ENCODE measurements at places on chromosomes 13 and 19.

GRCh38 chr19:56350416-56351045, 35.9 kb upstream of the ZSCAN5A start:
- DNase-seq: peak; percentile 18

GRCh38 chr19:3557461-3558248, at the start of gene MFSD12:
Gene MFSD12, minus strand, starts transcription at chr19:3557586. Its CDS starts 183 bp downstream, at chr19:3557403.
- DNase-seq: peak; percentile 79

- DNase-seq: no peak
These were observed 11.4 kb downstream of the ZNF331 start for GRCh38 chr19:53549340-53549739.

DNA sequence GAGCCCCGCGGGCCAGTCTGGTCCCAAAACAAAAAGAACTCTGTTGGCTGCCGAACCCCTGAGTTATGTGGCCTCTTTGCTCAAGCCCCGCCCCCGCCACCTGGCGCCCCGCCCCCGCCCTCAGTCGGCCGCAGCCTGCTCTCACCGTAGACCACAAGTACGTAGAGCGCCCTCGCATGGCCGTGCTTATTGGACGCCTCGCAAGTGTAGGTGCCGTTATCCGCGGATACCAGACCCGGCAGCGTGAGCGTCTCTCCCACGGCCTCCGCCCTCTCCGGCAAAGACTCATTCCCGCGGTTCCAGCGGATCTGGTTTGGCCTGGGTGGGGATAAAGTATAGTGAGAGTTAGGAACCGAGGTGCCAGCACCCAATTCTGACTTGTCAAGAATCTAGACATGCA, 5.5 kb upstream of the ZNF428 start:
- no peak for DNase-seq

DNA sequence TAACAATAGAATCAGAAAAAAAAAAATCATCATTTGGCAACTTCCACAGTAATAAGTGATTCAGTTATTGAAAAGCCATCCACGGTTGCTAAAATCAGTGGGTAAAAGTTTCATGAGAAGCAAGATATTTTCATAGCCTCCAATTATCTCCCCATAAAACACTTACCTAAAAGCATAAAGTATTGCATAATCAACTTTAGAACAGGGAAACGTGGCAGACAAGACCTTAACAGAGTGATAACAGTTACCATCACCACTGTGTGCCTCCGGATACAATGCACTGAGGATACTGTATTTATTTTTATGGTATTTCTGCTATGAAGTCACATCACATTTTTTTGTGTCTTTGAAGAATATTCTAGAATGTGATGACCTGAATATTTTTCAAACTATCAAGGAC, 37.0 kb downstream of the ABCC4 start:
- DNase-seq: no peak

- DNase-seq: no peak
These were observed 17.7 kb upstream of the CRTC1 start for GRCh38 chr19:18665771-18666202.

DNA sequence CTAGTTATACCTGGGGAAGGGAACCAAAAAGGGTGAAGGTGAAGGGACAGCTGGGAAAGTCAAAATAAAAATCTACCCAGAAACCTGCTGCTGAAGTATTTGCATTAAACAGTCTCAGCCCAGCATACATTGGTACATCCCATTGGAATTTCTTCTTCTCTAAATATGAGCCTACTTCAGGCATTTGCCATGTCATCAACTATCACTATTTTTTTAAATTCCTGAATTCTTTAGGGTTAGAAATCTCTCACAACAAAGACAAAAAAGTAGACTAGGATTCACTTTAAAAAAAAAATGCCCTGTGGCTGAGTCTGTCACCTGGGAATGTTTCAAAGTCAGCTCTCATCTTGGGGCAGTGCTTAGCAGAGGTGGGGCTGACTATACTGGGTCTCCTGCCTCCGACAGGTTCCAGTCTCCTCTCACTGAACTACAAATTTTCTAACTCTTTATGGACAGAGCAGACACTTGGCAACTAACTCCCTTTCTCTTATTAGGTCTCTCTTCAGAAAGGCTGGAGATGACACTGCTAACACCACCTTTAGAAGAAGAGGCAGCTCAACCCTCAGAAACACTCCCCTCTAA, 141.2 kb downstream of the LHFPL6 start:
- DNase-seq: no peak

GRCh38 chr19:48600679-48601417, 5.7 kb upstream of the SPACA4 start:
- DNase-seq: no peak

- DNase-seq: peak; percentile 49
These were observed at the start of gene DNAJC15 for GRCh38 chr13:43023289-43023963. Gene DNAJC15, plus strand, starts transcription at chr13:43023586. Its CDS starts 41 bp downstream, at chr13:43023627.

DNA sequence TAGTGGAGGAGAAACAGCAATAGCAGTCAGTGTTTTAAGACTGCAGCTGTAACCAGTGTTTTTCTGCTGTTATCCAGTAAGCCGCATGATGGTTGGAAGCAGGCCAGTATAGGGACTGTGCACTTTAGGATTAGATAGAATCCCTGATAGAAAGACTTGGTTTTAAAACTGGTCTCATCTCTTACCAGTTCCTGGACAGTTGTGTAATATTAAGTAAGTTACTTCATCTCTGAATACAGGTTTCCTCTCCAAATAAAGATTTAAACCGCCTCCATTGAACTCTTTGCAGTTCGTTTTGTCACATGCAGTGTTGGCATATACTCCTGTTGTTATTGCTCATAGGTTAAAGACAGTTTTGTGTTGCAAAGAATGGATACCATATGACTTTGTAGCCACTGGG, 25.6 kb downstream of the URI1 start:
- DNase-seq: no peak

DNA sequence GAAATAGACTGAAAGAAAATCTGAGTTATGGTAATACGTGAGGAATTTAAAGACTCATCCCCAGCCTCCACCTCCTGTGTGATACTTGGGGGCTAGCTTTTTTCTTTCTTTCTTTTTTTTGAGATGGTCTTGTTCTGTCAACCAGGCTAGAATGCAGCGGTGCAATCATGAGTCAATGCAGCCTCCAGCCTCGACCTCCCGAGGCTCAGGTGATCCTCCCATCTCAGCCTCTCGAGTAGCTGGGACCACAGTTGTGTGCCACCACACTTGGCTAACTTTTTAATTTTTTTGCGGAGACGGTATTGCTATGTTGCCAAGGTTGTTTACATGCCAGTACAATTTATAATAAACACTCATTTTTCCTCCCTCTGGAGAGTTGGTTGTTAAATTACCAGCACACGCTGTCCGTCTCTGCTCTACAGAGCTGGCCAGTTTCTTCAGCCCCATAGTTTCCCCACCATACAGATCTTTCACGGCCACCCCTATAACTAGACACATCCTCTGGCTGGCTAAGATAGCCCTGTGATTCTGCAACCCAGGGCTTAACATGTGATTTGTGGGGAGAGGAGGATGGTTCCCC, 4.8 kb downstream of the TNFSF9 start:
- no peak for DNase-seq

DNA sequence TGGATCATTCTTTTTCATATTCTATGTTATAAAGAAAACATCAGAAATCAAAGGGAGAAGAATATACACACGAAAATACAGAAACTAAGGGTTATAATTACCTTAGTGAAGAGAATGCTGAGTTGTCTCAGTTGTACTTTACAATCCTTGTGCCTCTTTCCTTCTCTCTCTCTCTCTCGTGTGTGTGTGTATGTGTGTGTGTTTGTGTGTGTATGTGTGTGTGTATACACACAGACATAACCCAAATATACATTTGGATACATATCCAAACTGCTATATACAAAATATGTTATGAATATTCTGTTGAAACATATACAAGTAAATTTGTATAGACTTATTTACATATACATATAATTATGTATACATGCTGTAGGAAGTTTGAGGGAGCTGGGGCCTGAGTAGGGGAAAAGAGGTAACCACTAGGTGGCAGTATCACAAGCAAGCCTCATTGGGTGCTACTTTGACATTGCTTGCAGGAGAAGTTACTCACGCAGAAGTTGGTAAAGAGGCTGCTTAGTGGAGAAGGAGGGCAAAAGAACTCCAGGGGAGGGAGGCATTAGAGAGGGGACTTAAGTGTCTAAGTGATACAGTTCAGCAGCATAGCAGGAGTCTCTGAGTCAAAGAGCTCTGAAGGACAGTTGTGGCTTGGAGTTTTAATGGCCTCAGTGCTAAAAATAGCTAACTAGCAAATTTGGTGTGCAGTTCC, 465.1 kb upstream of the PCDH20 start:
- no peak for DNase-seq

DNA sequence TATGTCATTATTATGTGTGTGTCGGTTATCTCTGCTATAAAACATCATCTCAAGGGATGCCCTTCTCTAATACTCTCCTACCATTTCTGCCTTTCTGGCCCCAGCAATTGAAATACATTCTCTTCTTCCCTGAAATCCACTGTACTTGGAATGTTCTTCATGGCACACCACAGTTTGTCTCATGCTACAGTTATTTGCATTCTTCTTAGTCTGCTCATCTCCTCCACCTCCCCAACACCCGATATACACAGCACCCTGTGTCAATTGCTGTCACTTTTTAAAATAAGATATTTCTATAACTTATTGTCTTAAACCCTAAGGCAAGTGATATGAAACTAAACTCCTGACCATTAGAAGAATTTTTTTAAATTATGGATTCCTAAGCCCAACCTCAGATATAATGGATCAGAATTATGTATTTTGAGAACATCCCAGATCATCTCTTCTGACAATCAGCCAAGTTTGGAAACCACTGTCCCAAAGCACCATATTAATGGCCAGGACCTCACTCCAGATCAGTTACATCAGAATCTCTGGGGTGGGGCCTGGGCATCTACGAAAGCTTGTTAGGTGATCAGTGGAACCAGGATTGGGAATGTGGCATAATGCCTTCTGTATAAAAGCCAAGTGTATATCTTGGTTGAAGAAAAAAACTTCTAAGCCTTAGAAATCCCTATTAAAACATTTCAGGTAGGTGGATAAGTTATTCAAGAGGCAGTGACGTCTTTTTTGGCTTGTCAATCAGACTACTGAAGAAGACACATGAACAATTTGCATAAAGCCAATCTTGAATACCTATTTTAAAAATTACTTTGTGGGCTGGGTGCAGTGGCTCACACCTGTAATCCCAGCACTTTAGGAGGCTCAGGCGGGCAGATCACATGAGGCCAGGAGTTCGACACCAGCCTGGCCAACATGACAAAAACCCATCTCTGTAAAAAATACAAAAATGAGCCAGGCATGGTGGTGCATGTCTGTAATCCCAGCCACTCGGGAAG, 30.0 kb upstream of the KBTBD7 start:
- no peak for DNase-seq

DNA sequence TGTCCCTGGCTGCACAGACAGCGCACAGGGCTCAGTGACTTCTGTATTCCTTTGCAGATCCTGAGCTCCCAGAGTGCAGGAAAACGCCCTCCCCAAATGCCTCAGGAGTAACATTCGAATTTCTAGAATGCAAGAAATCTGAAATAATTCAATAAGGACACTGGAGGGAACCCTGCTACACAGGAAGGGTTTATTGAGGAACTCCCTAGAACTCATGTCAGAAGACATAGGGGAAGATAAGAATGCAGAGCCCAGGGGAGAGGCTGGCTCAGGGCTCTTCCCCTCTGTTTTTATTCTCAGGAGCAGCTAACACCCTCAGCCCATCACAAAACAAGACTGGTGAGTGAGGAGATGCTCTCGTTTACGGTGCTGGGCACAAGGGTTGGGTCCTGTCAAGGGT, 6.8 kb downstream of the LILRA1 start:
- DNase-seq: no peak

GRCh38 chr13:23688336-23688735, 118.1 kb downstream of the TNFRSF19 start:
- DNase-seq: no peak

- DNase-seq: peak; percentile 67
These were observed 17.2 kb downstream of the CRTC1 start for GRCh38 chr19:18700501-18701249.

DNA sequence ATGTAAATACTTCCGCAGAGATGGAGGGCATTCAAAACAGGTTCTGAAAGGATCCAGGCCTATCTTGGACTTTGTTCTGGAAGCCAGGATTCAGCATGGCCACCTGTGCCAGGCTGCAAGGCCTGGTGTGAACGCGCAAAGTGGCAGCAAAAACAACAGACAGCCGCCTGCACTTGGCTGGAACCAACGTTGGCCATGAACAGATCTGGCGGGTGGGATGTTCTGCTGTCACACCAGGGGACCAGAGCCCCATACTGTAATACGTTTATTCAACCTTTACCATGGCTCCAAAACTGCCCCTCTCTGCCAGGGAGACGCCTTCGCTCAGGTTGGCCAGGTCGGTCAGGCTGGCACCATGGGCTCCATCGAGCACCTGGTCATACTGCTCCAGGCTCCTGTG, 69.7 kb downstream of the EPS15L1 start:
- no peak for DNase-seq

DNA sequence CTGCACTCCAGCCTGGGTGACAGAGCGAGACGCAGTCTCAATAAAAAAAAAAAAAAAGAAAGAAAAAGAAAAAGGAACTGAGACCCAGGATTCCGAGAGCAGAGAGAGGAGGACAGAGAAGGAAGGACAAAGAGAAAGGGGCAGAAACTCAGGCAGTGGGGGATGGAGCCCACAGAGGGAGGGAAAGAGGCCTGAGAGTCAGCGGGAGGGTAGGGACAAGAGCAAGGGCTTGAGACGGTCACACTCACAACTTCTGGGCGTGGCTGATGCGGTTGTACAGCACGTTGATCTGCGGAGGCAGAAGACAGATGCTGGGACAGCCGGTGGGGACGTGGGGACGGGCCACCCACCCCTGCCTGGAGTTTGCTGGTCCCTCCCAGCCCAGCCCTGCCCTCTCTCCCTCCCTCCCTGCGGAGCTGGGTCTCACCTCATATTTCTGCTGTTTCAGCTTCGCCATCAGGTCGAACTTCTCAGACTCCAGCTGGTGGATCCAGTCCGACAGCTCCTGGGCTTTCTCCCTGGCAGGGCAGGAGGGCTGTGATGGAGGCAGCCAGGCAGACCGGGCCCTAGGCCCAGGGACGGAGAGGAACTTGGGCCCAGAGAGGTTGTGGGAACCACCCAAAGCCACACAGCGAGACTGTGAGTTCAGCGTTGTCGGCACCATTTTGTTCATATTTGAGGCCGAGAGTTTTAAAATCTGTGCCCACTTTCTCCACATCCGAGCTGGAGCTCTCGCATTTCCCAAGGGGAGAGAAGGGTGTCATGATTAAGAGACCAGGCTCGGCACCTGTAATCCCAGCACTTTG, 15.2 kb downstream of the TNNT1 start:
- no peak for DNase-seq

- DNase-seq: no peak
These were observed 17.9 kb upstream of the ELAVL1 start for GRCh38 chr19:8023371-8023770.

DNA sequence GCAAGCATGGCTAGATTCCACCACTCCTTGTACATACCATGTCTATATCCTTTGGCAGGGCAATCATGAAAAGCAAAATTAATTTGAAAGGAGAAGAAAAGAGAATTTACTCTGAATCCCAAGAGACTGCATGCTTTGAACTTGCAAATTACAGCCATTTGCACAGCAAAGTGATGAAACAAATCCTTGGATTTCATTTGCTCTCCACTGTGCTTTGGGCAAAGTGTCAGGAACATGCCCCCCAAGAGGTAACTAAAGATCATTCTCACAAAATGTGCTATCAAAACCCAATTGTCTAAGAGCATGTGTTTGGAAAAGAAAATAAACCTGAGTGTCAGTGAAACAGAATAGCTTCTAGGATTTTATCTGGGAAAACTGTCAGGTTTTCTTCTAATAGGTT, 298.5 kb downstream of the GPC6 start:
- DNase-seq: no peak

GRCh38 chr19:662962-663681, at the start of gene RNF126:
Gene RNF126, minus strand, starts transcription at chr19:663214. Its CDS starts 93 bp downstream, at chr19:663121.
- peak; percentile 81 for DNase-seq
